ENCODE measurements at places on chromosomes 1 and 21.

GRCh38 chr1:60746278-60746791 is 336.0 kb upstream of the NFIA start:
- DNase-seq: no peak

GRCh38 chr1:33118274-33118673 is 37.3 kb downstream of the AZIN2 start:
- no peak for DNase-seq

DNA sequence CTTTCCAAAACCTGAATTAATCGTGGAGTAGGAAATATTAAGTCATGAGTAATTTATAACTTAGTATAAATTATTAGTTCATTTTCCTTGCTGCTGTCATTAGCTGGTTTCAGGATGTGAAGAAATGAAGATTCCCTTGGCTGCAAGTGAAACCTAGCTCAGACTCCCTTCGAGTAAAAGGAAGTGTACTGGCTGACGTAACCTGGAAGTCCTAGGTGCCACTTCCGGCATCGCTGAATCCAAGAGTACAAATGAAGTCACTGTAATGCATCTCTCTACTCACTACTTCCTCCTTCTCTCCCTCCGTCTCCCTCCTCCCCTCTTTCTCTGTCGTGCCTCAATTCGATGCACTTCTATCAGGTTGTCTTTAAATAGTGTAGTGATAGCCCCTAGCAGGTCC is 28.8 kb downstream of the ZP4 start:
- DNase-seq: no peak

GRCh38 chr1:110412576-110412975 is 5.1 kb upstream of the LAMTOR5 start:
- DNase-seq: peak; percentile 26

DNA sequence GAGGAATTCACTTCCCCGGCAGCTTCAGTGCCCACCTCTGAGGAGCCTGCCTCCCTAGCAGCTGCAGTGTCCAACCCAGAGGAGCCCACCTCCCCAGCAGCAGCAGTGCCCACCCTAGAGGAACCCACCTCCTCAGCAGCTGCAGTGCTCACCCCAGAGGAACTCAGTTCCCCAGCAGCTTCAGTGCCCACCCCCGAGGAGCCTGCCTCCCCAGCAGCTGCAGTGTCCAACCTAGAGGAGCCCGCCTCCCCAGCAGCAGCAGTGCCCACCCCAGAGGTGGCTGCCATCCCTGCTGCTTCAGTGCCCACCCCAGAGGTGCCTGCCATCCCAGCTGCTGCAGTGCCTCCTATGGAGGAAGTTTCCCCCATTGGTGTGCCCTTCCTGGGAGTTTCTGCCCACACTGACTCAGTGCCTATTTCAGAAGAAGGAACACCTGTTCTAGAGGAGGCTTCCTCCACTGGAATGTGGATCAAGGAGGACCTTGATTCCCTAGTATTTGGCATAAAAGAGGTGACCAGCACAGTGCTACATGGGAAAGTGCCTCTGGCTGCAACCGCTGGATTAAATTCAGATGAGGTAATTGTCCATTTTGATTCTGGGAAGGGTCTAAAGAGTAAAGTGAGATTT is 77.4 kb upstream of the BMP8A start:
- no peak for DNase-seq

DNA sequence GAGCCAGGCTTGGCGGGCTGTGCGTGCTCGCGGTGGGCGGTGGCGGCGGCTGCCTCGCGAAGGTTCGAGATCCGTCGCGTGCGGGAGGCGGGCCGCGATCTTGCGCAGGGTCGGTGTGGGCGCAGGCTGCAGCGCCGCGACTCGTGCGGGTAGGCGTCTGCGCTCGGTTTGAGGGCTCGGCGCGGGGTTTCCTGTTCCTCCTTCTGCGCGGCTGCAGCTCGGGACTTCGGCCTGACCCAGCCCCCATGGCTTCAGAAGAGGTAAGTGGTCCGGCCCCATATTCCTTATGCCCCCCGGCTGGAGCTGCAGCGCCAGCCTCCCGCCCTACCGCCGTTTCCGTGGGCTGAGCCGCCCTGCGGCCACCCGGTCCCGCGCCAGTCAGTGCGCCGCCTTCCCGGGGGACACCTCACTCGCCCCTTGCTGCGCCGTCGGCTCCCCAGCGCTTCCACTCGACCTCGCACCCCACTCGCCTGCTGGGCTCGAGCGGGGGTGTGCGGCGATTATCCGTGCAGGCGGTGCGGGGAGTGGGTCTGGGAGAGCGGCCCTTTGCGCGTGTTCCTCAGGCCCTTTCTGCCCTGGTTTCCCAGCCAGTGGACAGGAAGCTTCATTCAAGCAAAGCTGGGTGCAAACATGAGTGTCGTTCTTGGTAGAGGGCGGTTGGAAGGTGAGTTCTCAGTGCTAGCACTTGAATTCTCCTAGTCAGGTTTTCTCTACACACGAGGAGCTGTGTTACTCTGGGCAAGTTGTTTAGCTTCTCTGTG is at the start of gene CACYBP:
Gene CACYBP (plus strand): TSS at position 12 of the 761 bp plus-strand sequence. CDS start 234 bp downstream, at position 246.
- no peak for DNase-seq

DNA sequence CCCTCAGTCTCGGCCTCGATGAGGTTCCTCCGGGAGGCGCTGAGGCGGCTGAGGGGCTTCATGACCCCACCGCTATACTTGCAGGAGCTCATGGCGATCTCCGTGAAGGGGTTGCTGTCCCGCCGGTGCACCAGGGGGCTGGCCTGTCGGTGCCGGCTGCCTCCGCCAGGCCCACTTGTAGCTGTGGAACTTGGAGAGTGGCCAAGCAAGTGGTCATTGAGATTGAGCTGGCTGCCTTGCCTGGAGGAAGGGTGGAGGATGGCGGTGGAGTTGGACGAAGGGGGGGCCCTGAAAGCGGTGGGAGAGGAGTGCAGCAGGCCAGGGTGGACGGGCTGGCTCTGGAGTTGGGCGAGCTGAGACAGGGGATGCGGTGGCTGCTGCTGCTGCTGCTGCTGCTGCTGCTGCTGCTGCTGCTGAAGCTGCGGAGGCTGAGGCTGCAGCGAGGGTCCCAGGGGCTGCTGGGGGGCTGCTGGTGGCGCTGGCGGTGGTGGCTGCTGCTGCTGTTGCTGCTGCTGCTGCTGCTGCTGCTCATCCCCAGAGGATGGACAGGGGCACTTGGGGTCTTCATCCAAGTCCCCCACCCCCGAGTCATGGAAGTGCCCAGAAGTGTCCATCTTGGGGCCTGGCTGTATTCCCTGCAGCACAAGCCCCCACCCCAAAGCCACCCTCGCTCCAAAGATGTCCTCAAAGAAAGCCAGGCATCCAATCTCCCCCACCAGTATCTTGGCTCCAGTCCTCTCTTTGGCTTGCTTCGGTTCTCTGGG is 548 bp downstream of the KCNN3 start:
- DNase-seq: no peak

GRCh38 chr1:27520651-27521050 is 30.7 kb upstream of the WASF2 start:
- no peak for DNase-seq

GRCh38 chr1:218304281-218305039 is 19.4 kb downstream of the RRP15 start:
- no peak for DNase-seq

- no peak for DNase-seq
Measured at GRCh38 chr1:18058981-18059605, 48.5 kb upstream of the IGSF21 start.

- DNase-seq: no peak
Measured at GRCh38 chr1:75615613-75616435, 4.9 kb upstream of the SLC44A5 start.

- DNase-seq: peak; percentile 2
Measured at GRCh38 chr1:113783254-113784103, 24.2 kb upstream of the PHTF1 start.

DNA sequence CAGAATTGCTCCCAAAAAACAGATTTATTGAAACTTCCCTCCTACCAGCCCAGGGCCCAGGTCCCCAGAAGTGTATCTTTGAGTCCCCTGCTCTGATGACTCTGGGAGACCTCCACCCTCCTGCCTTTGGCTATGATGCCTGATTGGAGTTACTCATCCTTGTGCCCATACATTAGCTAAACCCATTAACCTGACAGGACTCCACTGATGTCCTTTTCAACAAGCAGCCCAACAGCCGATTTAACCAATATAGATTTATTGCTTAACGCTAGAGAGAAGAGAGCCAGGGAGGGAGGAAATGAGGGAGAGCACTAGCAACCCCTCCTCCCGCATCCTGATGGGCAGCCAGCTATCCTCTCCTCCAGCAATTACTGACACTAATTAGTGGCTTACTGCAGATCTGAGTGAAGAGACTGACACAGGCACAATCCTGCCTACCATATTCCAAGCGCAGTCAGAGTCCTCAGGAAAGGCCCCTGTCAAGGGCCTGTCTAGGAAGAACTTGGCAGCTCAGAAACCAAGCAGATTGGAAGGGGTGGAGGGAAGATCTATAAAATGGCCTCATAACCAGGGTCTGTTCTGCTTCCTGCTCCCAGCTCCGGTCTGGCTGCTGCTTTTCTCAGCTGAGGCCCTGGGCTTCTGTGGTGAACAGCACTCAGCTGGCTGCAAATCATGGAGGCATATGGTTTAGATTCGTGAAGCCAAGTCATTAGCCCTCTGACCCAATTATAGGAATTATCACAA is 484.5 kb upstream of the DAB1 start:
- no peak for DNase-seq

- DNase-seq: no peak
Measured at GRCh38 chr1:162671664-162672410, 39.6 kb downstream of the DDR2 start.

GRCh38 chr1:158801396-158801795 is 20.4 kb upstream of the OR6N2 start:
- DNase-seq: no peak

GRCh38 chr21:41967708-41968107 is 13.9 kb upstream of the C2CD2 start:
- no peak for DNase-seq

GRCh38 chr1:190792873-190793272 is 315.2 kb upstream of the BRINP3 start:
- DNase-seq: no peak

DNA sequence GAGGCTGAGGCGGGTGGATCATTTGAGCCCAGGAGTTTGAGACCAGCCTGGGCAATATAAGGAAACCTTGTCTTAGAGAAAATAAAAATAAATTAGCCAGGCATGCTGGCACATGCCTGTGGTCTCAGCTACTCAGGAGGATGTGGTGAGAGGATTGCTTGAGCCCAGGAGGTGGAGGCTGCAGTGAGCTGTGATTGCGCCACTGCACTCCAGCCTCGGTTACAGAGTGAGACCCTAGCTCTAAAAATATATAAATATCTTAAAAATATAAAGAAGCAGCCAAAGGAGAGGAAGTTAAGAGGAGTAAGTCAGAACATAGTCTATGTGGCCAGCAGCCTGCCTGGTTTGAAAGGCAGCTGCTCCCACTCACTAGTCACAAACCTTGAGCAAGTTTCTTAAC is 4.5 kb upstream of the IL10RB start:
- no peak for DNase-seq

GRCh38 chr1:90384193-90384592 is 332.9 kb downstream of the BARHL2 start:
- DNase-seq: no peak

- DNase-seq: no peak
Measured at GRCh38 chr1:154423304-154423987, 18.3 kb downstream of the IL6R start.

DNA sequence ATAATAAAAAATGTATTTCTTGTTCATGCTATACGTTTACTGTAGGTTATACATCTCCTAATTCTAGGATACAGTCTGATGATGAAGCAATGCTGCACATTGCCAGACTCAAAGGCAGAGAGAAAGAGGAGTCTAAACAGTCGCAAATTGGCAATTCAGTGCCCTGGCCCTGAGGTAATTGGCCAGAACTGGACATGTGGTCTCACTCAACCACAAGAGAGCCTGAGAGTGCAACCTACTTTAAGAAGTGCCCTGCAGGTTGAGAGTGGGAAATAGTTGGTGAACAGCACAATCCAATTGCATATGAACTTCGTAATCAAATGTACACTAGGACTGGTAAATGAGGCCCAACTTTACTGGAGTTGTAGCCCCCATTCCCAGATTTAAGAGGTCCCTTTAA is 5.0 kb upstream of the SLC35A3 start:
- DNase-seq: no peak

GRCh38 chr1:187157115-187157514 is 328.4 kb downstream of the PLA2G4A start:
- DNase-seq: no peak

DNA sequence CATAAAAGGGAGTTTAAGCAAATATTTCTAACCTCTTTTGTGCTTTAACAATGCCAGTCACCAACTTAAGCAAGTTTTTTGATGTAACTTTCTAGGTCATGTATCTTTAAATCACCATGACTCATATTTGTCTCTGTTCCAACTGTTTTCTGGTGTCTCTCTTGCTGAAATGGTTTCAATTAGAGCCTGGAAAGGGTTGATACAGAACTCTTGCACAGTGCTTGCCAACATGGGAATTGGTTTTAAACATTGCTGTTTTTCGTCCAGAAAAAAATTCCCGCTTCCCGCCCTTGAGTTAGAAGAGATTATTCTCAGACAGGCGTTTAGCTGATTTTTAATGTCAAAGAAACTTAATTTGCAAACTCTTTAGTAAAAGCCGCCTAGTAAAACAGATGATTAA is 46.4 kb upstream of the SLC22A15 start:
- DNase-seq: no peak

- DNase-seq: no peak
Measured at GRCh38 chr1:41161846-41162245, 80.3 kb downstream of the SCMH1 start.

- no peak for DNase-seq
Measured at GRCh38 chr1:10734962-10735544, 61.4 kb downstream of the CASZ1 start.

GRCh38 chr1:214259353-214259977 is 21.5 kb upstream of the SMYD2 start:
- DNase-seq: no peak

DNA sequence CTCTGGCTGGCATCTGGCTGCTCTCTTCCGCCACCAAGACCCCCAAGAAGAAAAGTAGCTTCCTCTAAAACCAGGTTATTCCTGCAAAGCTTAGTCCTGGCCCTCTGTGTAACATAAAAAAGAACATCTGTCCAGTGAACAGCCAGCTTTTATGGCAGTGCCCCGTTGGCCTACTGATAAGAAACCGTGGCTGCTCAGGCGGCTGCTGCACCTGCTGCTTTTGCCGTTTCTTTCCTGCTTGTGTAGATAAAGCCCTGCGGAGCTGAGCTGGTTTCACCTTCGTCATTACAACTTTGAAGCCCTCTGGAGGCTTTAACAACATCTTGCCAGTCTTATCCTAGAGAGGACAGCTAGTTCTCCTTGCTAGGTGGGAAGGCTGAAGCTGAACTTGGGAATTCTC is 20.5 kb downstream of the ELAPOR1 start:
- DNase-seq: no peak

DNA sequence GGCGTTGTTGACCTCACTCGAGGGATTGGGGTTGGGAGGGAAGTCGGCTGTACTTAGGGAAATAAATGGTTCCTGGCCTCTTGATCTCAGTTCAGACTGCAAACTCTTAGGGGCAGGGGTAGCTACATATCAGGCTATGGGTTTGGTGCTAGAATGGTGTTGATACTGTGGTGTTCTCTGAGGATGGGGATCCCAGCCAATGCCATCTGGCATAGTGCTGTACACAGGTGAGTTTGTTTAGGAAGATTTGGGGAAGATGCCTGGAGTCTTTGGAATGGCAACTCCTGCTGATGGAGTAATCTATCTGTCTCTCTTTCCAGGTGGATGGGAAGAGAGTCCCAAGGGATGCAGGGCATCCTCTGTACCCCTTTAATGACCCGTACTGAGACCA is 14.3 kb upstream of the NASP start:
- DNase-seq: no peak

GRCh38 chr1:87170157-87170556 is 158.5 kb upstream of the LMO4 start:
- DNase-seq: no peak

GRCh38 chr1:83717785-83718184 is 281.1 kb downstream of the TTLL7 start:
- DNase-seq: no peak
